Lung (tissue), 17 donors: ENCODE measurements at places on chromosomes 2 and 18. TPM values are rescaled to one million over a fixed set of nuclear protein-coding genes. Genes with fewer than 3 reads are reported as not detected.
A peak's percentile ranks its signal among the peaks of the same experiment; 100 is the strongest.

DNA sequence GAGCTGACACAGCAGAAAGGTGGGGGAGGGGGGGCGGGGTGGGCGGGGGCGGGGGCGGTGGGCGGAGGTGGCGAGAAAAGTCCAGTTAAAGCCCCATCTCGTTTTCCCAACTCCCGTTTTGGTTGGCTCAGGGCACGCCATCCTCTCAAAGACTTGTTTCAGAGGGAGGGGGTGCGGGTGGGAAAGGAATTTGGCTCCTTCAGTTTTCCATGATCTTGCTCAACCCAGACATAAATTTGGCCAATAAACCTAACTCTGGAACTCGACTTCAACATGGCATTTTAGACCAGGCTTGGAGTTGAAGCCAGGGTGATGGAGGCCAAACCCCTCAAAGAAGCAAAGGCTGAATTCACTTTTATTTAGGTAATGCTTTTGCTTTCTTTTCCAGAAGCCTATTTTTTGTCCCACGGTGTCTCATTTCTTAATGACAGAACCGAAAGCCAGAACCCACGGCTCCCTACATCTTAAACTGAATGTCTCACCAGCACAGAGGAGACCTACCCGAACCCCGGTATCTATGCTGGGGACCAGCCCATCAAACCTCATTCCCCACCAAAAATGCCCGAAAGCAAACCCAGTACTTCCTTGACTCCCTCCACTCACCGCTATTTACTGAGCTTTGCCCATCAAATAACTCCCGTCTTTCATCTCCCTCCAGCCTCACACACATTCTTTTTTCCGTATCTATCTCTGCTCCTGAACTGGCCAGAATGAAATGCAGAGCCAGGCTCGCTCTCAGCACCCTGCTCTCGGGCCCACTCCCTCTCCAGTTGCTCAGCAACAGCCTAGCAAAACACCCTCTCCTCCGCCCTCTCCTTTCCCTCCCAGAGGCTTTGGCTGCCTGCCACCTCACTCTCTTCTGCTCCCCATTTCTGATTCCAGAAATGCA is 4.3 kb downstream of the IGFBP5 start:
- H3K27me3 ChIP-seq, result no peaks in the 10 kb centered on the region
- no peaks in the 10 kb centered on the region for H3K36me3 ChIP-seq
- peaks cover 55% of the 10 kb centered on the region for H3K4me1 ChIP-seq
- peak; percentile 93 for DNase-seq
- H3K4me3 ChIP-seq, result no peak overlapping the region

Gene ASPRV1
- 2.9 TPM for total RNA-seq

GRCh38 chr18:24396082-24396633 is 1.5 kb downstream of the OSBPL1A start:
- H3K4me3 ChIP-seq, result no peak overlapping the region
- DNase-seq, result no peak
- H3K27me3 ChIP-seq, result no peaks in the 10 kb centered on the region
- no peak overlapping the region for H3K27ac ChIP-seq
- no peaks in the 10 kb centered on the region for H3K36me3 ChIP-seq

Gene MDH1
- 120 TPM for total RNA-seq

DNA sequence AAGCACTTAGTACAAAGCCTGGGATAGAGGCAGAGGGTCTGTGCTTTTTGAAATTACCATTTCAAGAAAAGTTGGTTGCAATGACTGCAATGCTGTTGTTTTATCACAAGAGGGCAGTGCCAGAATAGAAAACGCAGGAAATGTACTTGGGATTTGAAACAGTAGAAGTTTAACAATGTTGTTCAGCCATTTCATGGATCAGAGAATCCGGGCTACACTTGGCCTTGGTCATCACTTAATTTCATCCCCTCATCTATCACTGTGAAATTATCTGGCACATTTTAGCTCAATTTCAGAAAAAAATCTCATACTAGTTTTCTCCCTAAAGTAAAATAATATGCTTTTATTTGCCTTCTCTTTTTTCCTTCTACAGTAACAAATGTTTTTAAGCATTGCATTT is 70.8 kb downstream of the RAPGEF4 start:
- H3K4me3 ChIP-seq, result no peak overlapping the region
- peak; percentile 77 for DNase-seq
- no peaks in the 10 kb centered on the region for H3K27me3 ChIP-seq
- no peaks in the 10 kb centered on the region for H3K36me3 ChIP-seq
- no peak overlapping the region for H3K27ac ChIP-seq

- no peak overlapping the region for H3K27ac ChIP-seq
- no peak for DNase-seq
- no peaks in the 10 kb centered on the region for H3K36me3 ChIP-seq
- H3K4me1 ChIP-seq, result no peaks in the 10 kb centered on the region
- no peaks in the 10 kb centered on the region for H3K27me3 ChIP-seq
Observed at GRCh38 chr18:58649966-58650816, 21.1 kb upstream of the MALT1 start.

GRCh38 chr2:119257198-119257597 is 33.6 kb downstream of the STEAP3 start:
- H3K27me3 ChIP-seq, result no peaks in the 10 kb centered on the region
- no peaks in the 10 kb centered on the region for H3K36me3 ChIP-seq
- H3K27ac ChIP-seq, result no peak overlapping the region
- H3K4me3 ChIP-seq, result no peak overlapping the region

Gene GPR17
- total RNA-seq, result not detected

DNA sequence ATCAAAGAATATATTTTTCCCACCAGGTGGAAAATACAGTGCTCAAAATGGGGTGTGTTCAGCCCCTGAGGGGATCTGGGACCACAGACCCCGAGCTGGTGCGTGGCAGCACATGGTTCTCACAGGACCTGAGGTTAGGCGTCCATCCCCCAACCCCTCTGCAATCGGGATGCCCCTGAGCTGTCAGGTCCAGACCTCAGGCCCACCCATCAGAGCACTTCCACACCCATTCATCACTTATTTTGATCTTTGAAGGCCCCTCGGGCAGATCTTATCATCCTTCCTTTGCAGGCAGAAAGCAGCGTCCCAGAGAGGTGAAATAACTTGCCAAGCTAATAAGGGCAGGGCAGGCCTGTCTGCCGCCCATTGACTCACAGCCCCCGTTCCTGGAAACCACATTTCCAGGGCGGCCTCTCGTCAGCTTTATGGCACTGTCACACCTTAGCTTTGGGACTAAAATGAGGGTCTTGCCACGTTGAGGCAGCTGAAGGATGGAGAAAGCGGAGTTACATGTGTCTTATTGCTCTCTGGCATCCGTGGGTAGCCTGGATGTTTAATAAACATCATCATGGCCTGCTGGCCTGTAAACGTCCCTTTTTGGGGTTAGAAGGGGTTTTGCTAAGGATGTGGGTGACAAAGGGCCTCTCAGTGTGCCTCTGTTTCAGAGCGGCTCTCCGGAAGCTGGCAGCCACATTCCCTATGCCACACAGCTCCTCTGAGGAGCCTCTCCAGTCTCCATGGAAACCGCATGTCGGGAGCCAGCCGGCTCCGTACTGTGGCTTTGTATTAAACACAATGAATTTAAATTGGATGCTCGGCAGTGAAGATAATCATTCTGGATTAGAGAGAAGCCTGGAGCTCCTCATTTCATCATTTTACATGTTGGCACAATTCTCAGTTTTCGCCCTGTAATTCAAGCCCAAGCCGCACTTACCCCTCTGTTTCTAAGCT is 58.3 kb upstream of the MAPRE3 start:
- no peak overlapping the region for H3K27ac ChIP-seq
- H3K36me3 ChIP-seq, result no peaks in the 10 kb centered on the region
- peaks cover 4% of the 10 kb centered on the region for H3K4me1 ChIP-seq
- H3K27me3 ChIP-seq, result peaks cover 7% of the 10 kb centered on the region

Gene SIGLEC15
- total RNA-seq, result 0.64 TPM

DNA sequence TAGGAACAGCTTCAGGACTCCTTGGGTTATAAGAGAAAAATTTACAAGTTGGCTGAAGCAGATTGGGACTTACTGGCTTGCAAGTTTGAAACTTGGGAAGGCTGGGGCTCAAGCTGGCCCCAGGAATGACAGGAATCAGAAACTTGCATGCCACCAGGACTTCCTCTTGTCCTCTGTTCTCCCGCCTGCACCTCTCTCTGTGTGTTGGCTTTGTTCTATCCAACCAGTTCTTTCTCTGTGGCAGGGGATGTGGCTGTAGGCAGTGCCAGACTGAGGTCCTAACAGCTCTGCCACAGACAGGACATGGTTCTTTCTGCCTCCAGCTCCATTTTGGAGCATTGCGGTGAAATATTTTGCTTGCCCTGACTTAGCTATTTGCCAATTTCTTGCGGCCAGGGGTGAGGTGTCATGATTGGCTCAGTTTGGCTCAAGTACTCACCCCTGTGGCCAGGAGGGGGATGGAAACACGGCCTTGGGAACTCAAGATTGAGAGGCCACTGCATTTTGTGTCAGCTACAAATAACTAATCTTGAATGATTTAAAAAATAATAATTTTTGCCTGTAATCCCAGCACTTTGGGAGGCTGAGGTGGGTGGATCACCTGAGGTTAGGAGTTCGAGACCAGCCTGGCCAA is 48.9 kb downstream of the MEP1B start:
- no peak for DNase-seq
- no peaks in the 10 kb centered on the region for H3K36me3 ChIP-seq
- no peak overlapping the region for H3K27ac ChIP-seq
- H3K4me3 ChIP-seq, result no peak overlapping the region
- no peaks in the 10 kb centered on the region for H3K27me3 ChIP-seq

GRCh38 chr2:26364669-26365068 is 18.1 kb upstream of the ADGRF3 start:
- H3K27ac ChIP-seq, result no peak overlapping the region
- H3K4me1 ChIP-seq, result no peaks in the 10 kb centered on the region
- H3K36me3 ChIP-seq, result peaks cover 12% of the 10 kb centered on the region

Gene STRADB
- 13.9 TPM for total RNA-seq

- peaks cover 12% of the 10 kb centered on the region for H3K4me1 ChIP-seq
- peaks cover 12% of the 10 kb centered on the region for H3K27me3 ChIP-seq
- no peaks in the 10 kb centered on the region for H3K36me3 ChIP-seq
Observed at GRCh38 chr2:9975328-9975727, 23.8 kb downstream of the GRHL1 start.

DNA sequence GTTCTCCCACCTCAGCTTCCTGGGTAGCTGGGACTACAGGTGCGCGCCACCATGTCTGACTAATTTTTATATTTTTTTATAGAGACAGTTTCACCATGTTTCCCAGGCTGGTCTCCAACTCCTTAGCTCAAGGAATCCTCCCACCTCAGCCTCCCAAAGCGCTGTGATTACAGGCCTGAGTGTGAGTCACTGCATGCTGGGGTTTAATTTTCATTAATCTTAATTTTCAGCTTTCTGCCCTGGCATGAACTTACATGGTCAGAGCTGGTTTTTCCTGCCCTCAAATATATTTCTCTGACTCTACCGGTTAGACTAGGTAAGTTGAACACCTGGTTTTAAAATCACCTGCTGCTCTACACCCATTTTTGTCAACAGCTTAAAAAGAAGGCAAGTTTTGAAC is 3.1 kb downstream of the MARCHF7 start:
- no peak overlapping the region for H3K27ac ChIP-seq
- H3K36me3 ChIP-seq, result peaks cover 14% of the 10 kb centered on the region
- no peak for DNase-seq
- H3K27me3 ChIP-seq, result no peaks in the 10 kb centered on the region

DNA sequence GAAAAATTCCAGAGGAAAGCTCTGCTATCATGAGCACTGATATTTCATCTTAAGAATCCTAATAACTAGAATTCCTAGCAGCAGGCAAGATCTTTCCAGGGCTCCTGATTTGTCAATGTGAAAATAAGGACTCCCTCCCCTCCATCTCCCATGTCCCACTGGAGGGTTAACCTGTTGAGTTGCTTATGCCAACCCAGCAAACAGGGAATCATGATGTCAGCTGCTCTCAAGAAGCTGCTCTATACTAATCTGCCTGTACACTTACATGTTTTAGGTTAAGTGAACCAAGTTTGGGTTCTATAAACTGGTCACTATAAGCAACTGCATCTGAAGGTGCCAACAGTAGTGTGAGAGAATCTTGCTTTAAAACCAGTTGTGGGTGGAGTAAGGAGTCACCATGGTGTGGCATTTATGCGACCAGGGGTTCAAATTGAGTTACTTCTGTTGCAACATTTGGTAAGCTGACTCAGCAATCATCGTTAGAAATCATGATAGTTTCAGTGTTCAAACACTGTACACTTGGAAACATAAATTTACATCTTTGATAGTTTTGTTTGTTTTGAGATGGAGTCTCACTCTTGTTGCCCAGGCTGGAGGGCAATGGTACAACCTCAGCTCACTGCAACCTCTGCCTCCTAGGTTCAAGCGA is 53.4 kb downstream of the STK25 start:
- no peaks in the 10 kb centered on the region for H3K4me1 ChIP-seq
- no peaks in the 10 kb centered on the region for H3K27me3 ChIP-seq
- no peak overlapping the region for H3K27ac ChIP-seq
- DNase-seq, result no peak

Gene PLCL1
- 13.0 TPM for total RNA-seq

Gene GPR155
- 5.7 TPM for total RNA-seq

Gene RAD51AP2
- total RNA-seq, result not detected

Gene DNER
- total RNA-seq, result 5.8 TPM

DNA sequence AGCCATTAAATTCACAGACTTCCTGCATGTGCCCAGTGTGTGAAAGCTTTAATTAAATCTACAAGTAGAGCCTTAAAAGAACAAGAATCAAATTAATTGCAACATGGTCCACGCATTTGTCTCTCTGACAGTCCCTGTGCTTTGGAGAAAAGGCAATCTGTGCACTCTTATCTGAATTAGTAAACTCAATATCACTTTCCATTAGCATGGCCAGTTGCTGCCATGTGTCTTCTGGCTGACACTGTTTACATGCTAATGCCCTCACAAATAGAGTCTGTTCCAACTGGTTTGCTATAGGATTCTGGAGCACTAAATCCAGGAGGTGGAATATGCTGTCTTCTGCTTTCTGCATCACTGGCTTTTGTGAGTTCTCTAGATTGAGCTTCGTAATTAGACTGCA is 434.5 kb upstream of the RAB12 start:
- no peak overlapping the region for H3K4me3 ChIP-seq
- no peak overlapping the region for H3K27ac ChIP-seq
- DNase-seq, result no peak
- H3K36me3 ChIP-seq, result no peaks in the 10 kb centered on the region
- peaks cover 21% of the 10 kb centered on the region for H3K4me1 ChIP-seq

DNA sequence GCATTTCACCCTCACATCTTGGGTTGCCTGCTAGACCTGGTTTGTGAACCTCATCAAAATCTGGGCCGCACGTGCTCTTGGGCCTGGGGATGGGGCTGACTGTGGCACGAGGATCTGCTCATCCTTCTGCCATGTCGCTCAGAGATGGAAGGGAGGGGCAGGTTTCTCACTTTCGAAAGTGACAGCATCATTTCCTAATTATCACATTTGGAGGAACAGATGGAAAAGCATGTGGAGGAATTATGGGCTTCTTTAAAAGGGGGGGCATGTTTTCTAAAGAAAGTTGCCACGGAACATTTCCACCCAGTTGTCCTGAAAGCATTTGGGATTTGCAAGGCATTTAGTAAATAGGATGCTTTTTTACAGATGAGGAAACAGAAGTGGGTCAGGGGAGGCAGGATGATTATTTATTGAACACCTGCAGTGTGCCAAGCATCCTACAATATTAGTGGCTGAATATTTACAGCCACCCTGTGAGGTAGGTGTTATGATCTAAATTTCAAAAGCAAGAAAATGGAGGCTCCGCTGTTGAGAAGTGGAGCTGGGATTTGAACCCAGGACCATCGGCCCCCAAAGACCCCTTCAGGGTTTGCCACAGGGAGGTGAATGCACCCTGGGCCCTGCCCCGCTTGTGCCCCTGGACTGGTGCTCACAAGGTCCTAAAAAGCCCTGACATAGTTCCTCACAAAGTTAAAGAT is 104.2 kb upstream of the MYCN start:
- H3K27me3 ChIP-seq, result no peaks in the 10 kb centered on the region
- H3K36me3 ChIP-seq, result no peaks in the 10 kb centered on the region
- H3K27ac ChIP-seq, result no peak overlapping the region
- H3K4me1 ChIP-seq, result no peaks in the 10 kb centered on the region
